ENCODE measurements at places on chromosomes 1 and 21.
A peak's percentile ranks its signal among the peaks of the same experiment; 100 is the strongest.

DNA sequence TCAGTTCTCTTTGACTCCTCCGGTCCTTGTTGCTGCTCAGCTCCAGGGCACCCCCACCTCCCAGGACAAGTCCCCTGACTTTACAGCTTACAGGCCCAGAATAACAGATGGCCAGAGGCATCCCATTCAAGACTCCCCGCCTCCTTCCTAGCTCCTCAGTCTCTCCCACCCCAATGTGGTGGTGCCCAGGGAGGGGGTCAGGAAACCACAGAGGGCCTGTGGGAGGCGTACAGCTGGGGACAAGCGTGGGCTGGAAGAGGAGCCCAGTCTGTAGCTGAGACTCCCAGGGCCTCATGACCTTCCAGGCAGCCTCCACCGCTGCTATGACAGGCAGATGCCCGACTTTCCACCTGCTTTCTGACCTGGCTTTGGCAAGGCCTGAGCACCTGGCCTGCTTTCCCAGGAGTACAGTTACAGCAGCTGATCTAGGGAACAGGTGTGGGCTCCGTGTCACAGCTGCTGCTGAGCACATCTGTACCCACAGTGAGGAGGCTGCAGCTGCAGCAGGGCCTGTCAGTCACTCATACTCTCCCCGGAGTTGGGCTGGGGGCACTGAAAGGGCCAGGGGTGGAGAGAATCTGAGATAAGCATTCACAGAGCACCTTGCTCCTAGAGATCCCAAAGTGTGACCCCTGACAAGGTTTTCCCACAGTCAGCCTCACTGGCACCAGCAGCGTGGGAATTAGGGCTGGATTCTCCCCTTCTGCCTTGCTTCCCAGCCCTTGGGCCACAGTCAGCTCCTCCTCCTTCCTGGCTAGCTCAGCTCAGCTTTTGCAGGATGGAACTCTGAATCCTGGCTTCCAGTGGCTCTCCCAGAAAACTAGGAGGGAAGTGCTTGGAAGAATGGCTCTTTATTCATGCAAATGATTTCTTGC is 7.1 kb upstream of the NAV1 start:
- H3K4me1 ChIP-seq, result peaks cover 6% of the 10 kb centered on the region
- H3K36me3 ChIP-seq, result peaks cover 5% of the 10 kb centered on the region
- DNase-seq, result no peak
- H3K27me3 ChIP-seq, result peaks cover 6% of the 10 kb centered on the region
- no peak overlapping the region for H3K27ac ChIP-seq

GRCh38 chr1:58465825-58466629 is 80.5 kb downstream of the OMA1 start:
- H3K4me3 ChIP-seq, result no peak overlapping the region
- no peaks in the 10 kb centered on the region for H3K27me3 ChIP-seq
- H3K4me1 ChIP-seq, result no peaks in the 10 kb centered on the region
- no peak for DNase-seq
- no peaks in the 10 kb centered on the region for H3K36me3 ChIP-seq

DNA sequence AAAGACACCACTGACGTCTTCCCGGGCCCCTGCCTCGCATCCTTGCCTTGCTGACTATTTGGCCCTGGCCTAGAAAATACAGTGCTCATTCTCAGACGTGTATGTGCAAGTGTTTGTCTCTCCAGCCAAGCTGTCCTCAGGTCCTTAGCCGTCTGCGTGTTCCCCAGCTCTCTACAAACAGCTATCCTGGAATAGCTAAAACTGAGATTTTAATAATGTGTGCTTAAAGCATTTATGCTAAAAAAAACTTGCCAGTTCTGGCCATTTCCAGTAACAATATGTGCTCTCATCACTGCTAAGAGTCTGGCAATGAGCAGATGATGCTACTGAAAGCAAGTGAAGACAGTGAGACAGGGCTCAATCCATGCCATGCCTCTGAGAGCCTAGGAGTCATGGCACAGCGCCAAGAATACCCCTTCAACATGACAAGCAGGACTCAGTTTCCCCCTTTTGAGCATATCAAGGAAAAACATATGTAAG is 55.7 kb downstream of the IRF2BP2 start:
- DNase-seq, result no peak
- H3K4me3 ChIP-seq, result no peak overlapping the region
- H3K4me1 ChIP-seq, result peaks cover 3% of the 10 kb centered on the region
- no peaks in the 10 kb centered on the region for H3K27me3 ChIP-seq
- H3K27ac ChIP-seq, result no peak overlapping the region

GRCh38 chr1:186183219-186183618 is 191.8 kb downstream of the TPR start:
- no peaks in the 10 kb centered on the region for H3K36me3 ChIP-seq
- peaks cover 12% of the 10 kb centered on the region for H3K27me3 ChIP-seq
- no peak for DNase-seq
- H3K27ac ChIP-seq, result no peak overlapping the region
- H3K4me3 ChIP-seq, result no peak overlapping the region
- peaks cover 14% of the 10 kb centered on the region for H3K4me1 ChIP-seq

DNA sequence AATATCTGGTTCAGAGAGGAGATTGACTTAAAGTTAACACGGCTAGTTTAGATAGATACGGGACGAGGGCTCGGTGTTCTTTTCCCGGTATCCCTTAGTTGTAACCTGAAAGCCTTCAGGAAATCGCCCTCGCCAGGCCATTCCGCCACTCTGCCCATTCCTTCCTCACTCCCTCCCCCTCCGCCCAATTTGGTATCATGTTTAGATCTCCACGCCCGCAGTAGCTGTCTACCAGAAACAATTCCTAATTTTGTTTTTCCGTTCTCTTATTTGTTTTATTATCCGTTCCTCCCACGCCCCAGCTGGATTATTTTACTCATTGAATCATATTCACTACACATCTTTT is 685 bp upstream of the VAMP4 start:
- H3K4me1 ChIP-seq, result peaks cover 46% of the 10 kb centered on the region
- H3K4me3 ChIP-seq, result peak overlapping the region; percentile 97

GRCh38 chr1:15559189-15559810 is 25.6 kb downstream of the AGMAT start:
- peaks cover 3% of the 10 kb centered on the region for H3K4me1 ChIP-seq
- DNase-seq, result no peak
- H3K36me3 ChIP-seq, result peaks cover 30% of the 10 kb centered on the region
- H3K4me3 ChIP-seq, result no peak overlapping the region
- H3K27ac ChIP-seq, result no peak overlapping the region

- H3K4me1 ChIP-seq, result peaks cover 30% of the 10 kb centered on the region
- DNase-seq, result no peak
- H3K27me3 ChIP-seq, result no peaks in the 10 kb centered on the region
- peaks cover 3% of the 10 kb centered on the region for H3K36me3 ChIP-seq
- H3K4me3 ChIP-seq, result no peak overlapping the region
- H3K27ac ChIP-seq, result no peak overlapping the region
Measured at GRCh38 chr1:9319789-9320519, 27.3 kb downstream of the SPSB1 start.

DNA sequence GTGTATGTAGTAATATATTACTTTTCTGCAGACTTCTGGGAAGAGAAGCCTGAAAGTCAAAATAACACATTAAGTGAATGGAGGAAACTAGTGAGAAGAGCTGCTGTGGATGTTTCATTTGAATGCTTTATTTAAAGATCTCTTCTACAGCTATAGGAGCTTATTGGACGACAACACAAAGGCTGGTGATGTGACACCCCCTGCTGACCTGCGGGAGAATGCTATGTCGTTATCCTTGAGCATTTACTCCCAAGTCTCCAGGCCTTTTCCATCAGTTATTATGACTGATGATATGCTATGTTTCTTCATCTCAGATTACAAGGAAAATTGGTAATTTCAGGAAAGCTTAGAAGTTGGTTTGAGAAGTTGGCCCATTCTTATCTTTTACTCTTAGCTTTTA is 22.3 kb upstream of the PLA2G4A start:
- DNase-seq, result no peak
- H3K36me3 ChIP-seq, result no peaks in the 10 kb centered on the region
- H3K27me3 ChIP-seq, result peaks cover 15% of the 10 kb centered on the region
- H3K4me3 ChIP-seq, result no peak overlapping the region
- no peak overlapping the region for H3K27ac ChIP-seq

- H3K4me1 ChIP-seq, result no peaks in the 10 kb centered on the region
- no peaks in the 10 kb centered on the region for H3K36me3 ChIP-seq
- no peak overlapping the region for H3K4me3 ChIP-seq
- H3K27ac ChIP-seq, result no peak overlapping the region
- no peak for DNase-seq
- H3K27me3 ChIP-seq, result no peaks in the 10 kb centered on the region
Measured at GRCh38 chr1:216183454-216183853, 239.8 kb downstream of the USH2A start.

GRCh38 chr1:155285063-155285462 is 7.8 kb downstream of the HCN3 start:
- H3K4me1 ChIP-seq, result no peaks in the 10 kb centered on the region
- peaks cover under 1% of the 10 kb centered on the region for H3K27me3 ChIP-seq
- H3K4me3 ChIP-seq, result no peak overlapping the region
- no peaks in the 10 kb centered on the region for H3K36me3 ChIP-seq

DNA sequence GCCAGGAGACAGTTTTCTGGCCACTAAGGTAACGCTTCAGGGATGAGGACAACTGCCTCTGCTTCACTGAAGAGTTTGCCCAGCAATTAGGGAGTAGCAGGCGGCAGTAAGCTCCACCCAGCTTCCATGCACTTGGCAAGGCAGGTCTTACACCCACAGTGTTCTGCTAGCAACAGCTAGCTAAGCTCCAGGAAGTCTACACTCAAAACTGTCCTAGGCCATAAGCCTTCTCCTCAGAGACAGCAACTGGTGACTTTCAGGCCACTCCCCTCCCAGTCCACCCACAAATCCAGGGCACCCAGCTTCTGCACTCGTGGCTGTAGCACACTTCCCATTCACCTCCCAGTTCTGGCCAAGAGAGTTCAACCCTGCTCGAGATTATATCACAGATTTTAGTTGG is 47.3 kb downstream of the KMO start:
- DNase-seq, result no peak
- H3K4me1 ChIP-seq, result peaks cover 4% of the 10 kb centered on the region
- H3K27ac ChIP-seq, result no peak overlapping the region
- H3K27me3 ChIP-seq, result peaks cover 4% of the 10 kb centered on the region
- H3K4me3 ChIP-seq, result no peak overlapping the region
- H3K36me3 ChIP-seq, result peaks cover 3% of the 10 kb centered on the region

GRCh38 chr1:180969434-180969833 is 53.2 kb downstream of the STX6 start:
- H3K36me3 ChIP-seq, result peaks cover 67% of the 10 kb centered on the region
- peaks cover 15% of the 10 kb centered on the region for H3K4me1 ChIP-seq
- H3K4me3 ChIP-seq, result no peak overlapping the region
- no peak for DNase-seq
- H3K27ac ChIP-seq, result no peak overlapping the region
- no peaks in the 10 kb centered on the region for H3K27me3 ChIP-seq

- H3K4me3 ChIP-seq, result no peak overlapping the region
- H3K27me3 ChIP-seq, result peaks cover 1% of the 10 kb centered on the region
- no peaks in the 10 kb centered on the region for H3K36me3 ChIP-seq
- H3K27ac ChIP-seq, result no peak overlapping the region
- H3K4me1 ChIP-seq, result no peaks in the 10 kb centered on the region
Measured at GRCh38 chr1:211082824-211083223, 51.1 kb downstream of the KCNH1 start.

GRCh38 chr21:42218836-42219605 is at the start of gene ABCG1:
Gene ABCG1, plus strand, starts transcription at chr21:42219140. Its CDS starts 123 bp downstream, at chr21:42219263.
- peaks cover 2% of the 10 kb centered on the region for H3K27me3 ChIP-seq
- DNase-seq, result no peak
- H3K36me3 ChIP-seq, result no peaks in the 10 kb centered on the region
- peak within 1 kb of the TSS; percentile 86 for H3K27ac ChIP-seq

- peaks cover 9% of the 10 kb centered on the region for H3K4me1 ChIP-seq
- no peak for DNase-seq
- no peak overlapping the region for H3K4me3 ChIP-seq
- no peaks in the 10 kb centered on the region for H3K36me3 ChIP-seq
- H3K27ac ChIP-seq, result no peak overlapping the region
Measured at GRCh38 chr1:224737353-224737727, 121.2 kb downstream of the CNIH3 start.

GRCh38 chr1:182784556-182785171 is 4.9 kb upstream of the NPL start:
- no peak for DNase-seq
- H3K4me1 ChIP-seq, result peaks cover 11% of the 10 kb centered on the region
- H3K27ac ChIP-seq, result no peak overlapping the region
- H3K4me3 ChIP-seq, result no peak overlapping the region

- H3K4me1 ChIP-seq, result no peaks in the 10 kb centered on the region
- H3K4me3 ChIP-seq, result no peak overlapping the region
- DNase-seq, result no peak
- peaks cover 13% of the 10 kb centered on the region for H3K27me3 ChIP-seq
- no peak overlapping the region for H3K27ac ChIP-seq
Measured at GRCh38 chr1:221863635-221864034, 121.7 kb upstream of the DUSP10 start.

- no peak overlapping the region for H3K4me3 ChIP-seq
- no peaks in the 10 kb centered on the region for H3K4me1 ChIP-seq
- DNase-seq, result no peak
Measured at GRCh38 chr1:102336602-102337001, 339.9 kb upstream of the OLFM3 start.

Measured in activated T-helper 2 cell treated with anti-CD3 and anti-CD28 coated beads, Interferon-gamma antibody, Interleukin-2, Interleukin-4, amounts not matched to agents 10 μg/mL and 5 μg/mL and 100 μg/mL, durations not matched to agents 14 hours and 24 hours and 36 hours (primary cell).